ENCODE measurements at places on chromosomes 12 and 14. TPM values are rescaled to one million over a fixed set of nuclear protein-coding genes. Genes with fewer than 3 reads are reported as not detected.

The DIO3 gene
- total RNA-seq = not detected

The B4GALNT3 gene
- under 0.01 TPM for total RNA-seq

The VDR gene
- 6.1 TPM for total RNA-seq

The VSX2 gene
- total RNA-seq = not detected

The SLC38A6 gene
- 40.7 TPM for total RNA-seq

All from aortic smooth muscle cell (primary cell).